ENCODE measurements at places on chromosomes 12 and 14.

GRCh38 chr14:99579120-99579836 is 24.7 kb downstream of the CCDC85C start:
- DNase-seq: no peak

GRCh38 chr14:100391724-100392123 is 68.6 kb downstream of the SLC25A47 start:
- no peak for DNase-seq

GRCh38 chr14:64442300-64442988 is 22.9 kb upstream of the AKAP5 start:
- no peak for DNase-seq

DNA sequence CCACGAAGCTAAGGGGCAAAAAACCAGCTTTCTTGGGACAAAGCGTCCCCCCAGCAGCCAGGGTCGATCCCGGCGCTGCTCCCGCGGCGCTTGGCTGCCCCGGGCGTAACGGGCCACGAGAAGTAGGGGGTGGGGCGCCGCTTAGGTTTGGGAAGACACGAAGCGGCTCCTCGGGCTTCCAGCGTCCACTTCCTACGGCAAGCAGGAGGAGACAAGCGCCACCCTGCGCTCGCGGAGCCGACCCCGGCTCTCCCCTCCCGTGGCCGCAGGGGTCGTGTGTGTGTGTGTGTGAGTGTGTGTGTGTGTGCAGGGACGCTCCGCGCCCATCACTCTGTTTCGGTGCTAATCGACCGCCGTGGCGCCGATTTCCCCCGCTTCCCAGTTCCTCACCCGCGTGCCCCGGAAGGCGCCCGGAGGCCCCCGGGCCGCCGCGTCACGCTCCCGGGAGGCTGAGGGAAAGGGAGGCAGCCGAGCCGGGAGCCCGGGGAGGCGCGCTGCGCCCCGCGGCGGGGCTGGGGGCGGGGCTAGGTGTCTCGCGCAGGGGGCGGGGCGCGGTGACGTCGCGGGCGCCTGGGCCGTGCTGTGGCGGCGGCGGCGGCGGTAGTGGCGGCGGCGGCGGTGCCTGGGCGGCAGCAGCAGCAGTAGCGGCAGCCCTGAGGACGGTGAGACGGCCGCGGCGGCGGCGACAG is at the start of gene ERC1:
TSS of gene ERC1 (plus strand) at position 563 of the 689 bp plus-strand sequence. CDS start 36,681 bp downstream, outside the sequence.
- peak; percentile 94 for DNase-seq

GRCh38 chr14:32189811-32190210 is 12.0 kb upstream of the RNU6-7 start:
- DNase-seq: no peak

GRCh38 chr12:99389751-99390150 is 257.8 kb upstream of the GARIN6 start:
- DNase-seq: no peak

GRCh38 chr12:79933532-79934264 is 1.2 kb downstream of the PPP1R12A start:
- DNase-seq: no peak

DNA sequence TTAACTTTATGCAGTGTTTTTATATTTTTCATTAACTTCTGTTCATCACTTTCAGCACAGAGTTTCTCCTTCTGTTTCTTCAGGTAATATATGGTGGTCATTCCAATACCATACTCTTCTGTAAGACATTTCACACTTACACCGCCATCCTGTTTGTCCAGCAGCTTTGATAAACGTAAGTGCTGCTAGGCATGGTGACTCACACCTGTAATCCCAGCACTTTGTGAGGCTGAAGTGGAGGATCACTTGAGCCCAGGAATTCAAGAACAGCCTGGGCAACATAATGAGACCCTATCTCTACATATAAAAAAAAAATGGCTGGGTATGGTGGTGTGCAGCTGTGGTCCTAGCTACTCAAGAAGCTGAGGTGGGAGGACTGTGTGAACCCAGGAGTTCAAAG is 55.8 kb downstream of the EXOC5 start:
- no peak for DNase-seq

DNA sequence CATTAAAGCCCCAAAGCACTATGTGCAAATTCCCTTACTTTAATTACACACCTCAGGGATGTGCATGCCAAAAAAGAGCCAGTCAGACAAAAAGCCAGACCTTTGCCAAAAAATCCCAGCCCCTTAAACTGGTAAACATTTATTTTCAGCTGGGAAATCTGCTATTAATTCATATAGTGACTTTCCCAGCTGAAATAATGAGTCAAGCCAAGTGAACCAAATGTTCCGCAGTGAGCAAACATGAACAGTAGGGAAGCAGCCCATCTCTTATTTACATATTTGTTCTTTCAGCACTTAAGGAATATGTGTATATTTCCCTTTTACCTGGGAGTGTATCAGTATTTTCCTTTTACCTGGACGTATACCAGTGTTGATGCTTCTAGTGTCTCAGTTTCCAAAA is 44.0 kb upstream of the OTX2 start:
- no peak for DNase-seq

GRCh38 chr12:20778969-20779368 is 31.5 kb upstream of the SLCO1B3 start:
- DNase-seq: no peak

- DNase-seq: no peak
Measured at GRCh38 chr12:129351481-129351880, 498.2 kb downstream of the GLT1D1 start.

DNA sequence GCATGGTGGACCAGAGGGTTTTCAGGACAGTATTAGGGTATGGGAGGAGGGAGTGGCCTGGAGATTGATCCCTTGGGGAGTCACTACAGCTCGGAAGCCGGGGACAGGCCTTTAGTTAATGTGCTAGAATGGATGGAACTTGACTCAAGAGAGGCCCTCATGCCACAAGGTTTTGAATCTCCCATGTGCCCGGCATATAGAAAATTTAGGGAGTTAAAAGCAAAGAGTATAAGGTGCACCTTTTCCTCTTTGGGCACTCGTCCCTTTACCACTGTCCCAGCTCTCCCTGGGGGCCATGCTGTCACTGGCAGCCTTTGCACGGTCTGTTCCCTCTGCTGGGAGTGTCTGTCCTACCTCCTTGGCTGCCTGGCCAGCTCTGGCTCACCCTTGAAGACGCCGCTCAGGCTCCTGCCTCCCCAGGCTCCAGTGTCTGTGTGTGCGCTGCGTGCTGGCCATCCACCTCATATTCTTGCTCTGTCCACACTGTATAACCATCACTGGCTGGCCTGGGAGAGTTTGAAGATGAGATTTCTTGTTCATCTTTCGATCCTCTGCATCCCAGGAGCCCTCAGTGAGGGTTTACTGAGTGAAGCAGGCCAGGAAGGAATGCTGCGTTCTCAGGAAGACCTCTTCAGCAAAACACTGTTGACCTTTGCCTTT is 161.3 kb downstream of the ZFP36L1 start:
- peak; percentile 6 for DNase-seq

DNA sequence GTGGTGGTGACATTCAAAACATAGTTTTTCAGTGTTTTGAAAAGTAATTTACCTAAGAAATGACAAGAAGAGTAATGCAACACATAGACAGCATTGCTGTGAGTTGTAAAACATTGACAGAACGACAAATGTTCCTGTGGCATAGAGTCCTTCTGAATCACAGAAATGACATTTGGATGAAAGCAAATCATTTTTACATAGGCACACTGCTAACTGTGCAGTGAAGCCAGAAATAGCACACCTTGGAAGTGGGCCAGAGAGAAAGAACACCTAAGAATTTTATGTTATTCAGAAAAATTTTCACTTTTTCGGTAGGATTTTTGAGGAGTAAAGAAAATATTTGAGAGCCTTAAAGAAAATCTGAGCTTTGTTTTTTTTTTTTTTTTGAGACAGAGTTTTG is 100.6 kb downstream of the ANO4 start:
- no peak for DNase-seq

DNA sequence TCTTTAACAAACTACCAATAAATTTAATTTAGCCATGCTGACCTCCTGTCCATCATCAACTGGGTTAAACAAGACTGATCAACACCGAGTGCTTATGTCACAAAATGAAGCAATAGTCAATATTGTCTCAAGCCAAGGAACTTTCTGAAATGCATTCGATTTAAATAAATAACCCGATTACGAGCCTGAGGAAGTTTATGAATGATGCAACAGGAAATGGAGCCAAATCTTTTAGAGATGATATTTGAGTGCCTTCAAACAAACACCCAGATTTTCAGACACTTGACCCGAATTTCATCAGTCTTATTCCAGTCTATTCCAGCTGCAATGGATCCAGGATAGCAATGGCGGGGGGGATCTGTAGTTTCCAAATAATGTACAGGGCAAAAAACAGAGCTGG is 27.9 kb downstream of the FAR2 start:
- DNase-seq: no peak

DNA sequence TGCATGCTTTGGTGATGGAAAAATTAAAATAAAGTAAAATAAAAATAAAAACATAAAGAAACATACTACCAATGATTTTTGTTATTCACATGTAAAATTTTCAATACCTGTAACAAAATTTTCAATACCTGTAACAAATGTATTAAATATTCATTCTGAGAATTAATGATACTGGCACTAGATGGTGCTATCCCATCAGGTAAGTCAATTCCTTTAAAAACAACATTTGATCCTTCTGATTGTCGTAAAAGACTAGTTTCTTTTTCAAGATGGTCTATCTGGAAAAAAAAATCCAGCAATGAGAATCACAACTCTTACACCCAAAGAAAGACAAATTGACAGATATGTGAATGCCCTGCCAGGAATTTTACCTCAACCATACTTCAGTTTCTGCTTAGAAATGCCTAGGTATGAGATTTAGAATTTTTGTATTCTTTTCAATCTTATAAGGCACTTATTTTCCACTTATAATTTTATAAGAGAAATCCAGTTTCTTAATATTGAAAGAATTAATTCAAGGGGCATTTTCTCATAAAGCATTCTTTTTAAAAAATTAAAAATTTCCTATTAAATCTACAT is 30.7 kb downstream of the CEP290 start:
- peak; percentile 13 for DNase-seq

- no peak for DNase-seq
Measured at GRCh38 chr14:101819251-101819990, 57.9 kb downstream of the PPP2R5C start.

GRCh38 chr12:19243551-19243950 is 114.0 kb downstream of the PLEKHA5 start:
- no peak for DNase-seq

GRCh38 chr12:28802706-28803438 is 346.2 kb upstream of the FAR2 start:
- no peak for DNase-seq

DNA sequence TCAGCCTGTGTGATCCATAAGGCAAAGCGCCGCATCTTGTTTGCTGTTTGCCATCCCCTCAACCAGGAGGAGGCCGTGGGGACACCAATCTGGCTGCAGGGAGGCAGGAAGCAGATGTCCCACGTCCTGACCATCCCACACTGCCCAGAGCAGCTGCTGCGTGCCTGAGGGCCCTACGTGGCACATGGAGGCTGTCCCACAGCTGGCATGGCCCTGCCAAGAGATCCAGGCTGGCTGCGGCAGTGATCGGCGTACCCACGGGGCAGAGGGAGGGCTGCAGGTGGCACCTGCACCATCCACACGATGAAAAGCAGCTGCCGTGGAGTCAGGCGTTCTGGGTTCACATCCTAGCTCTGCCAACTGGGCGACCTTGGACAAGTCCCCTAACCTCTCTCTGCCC is 42.0 kb downstream of the NCOR2 start:
- DNase-seq: no peak

- DNase-seq: no peak
Measured at GRCh38 chr14:75196468-75196867, 20.1 kb upstream of the TMED10 start.

DNA sequence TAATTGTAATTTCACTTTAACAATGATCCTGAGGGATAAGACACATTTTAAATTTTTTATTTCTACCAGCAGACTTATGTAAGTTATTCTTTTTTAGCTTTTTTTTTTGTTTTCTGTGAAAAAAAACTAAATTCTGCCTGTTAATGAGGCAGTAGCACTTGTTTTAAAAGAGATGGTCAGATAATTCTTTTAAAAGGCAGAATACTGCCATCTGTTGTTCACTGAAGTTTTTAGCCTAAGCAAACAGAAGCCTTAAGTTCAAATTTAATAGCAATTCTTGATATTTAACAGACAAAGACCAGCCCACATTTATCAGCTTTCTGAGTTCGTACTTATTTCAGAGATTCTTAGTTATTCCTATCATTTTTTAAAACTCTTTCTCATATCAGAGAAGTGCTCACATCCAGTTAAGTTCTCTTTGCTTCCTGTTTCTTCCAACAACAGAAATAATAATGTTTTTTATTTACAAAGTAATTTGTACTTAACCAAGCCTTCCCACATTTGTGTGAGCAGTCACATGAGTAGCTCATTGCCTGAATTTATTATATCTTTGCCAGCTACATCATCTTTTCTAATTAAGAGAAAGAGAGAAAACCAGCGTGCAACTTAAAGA is 93.4 kb upstream of the SLCO1C1 start:
- DNase-seq: no peak

- no peak for DNase-seq
Measured at GRCh38 chr12:132766380-132767085, 4.9 kb upstream of the ANKLE2 start.

- DNase-seq: peak; percentile 12
Measured at GRCh38 chr12:81450920-81451739, 308.0 kb downstream of the PPFIA2 start.

DNA sequence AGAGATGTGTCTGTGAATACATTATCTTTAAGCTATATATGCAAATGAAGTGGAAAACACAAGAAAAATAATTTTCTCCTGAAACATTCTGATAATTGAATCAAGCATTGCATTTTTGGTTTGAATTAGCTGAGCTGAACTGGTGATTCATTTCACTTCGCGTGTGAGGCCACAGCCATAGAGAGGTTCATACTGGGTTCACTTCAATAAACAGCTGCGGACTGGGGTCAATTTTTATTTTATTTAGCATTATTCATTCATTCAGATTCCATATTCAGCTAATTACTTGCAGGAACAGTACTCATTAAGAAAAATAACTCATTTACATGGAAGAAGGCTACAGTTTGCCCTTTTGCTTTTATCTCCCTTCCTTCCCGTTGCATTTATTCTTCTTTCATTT is 195.2 kb upstream of the LRIG3 start:
- no peak for DNase-seq

- no peak for DNase-seq
Measured at GRCh38 chr12:70186436-70186835, 56.8 kb upstream of the CNOT2 start.

- no peak for DNase-seq
Measured at GRCh38 chr14:92847749-92848148, 53.6 kb downstream of the GOLGA5 start.

- DNase-seq: no peak
Measured at GRCh38 chr12:61871485-61871810, 388.8 kb upstream of the USP15 start.
